ENCODE measurements at places on chromosomes 7 and 10.

GRCh38 chr10:95214369-95214768 is 20.3 kb downstream of the ACSM6 start:
- DNase-seq, result peak; percentile 7

- DNase-seq, result peak; percentile 37
These were observed 31.7 kb upstream of the SYPL1 start for GRCh38 chr7:106143711-106144337.

DNA sequence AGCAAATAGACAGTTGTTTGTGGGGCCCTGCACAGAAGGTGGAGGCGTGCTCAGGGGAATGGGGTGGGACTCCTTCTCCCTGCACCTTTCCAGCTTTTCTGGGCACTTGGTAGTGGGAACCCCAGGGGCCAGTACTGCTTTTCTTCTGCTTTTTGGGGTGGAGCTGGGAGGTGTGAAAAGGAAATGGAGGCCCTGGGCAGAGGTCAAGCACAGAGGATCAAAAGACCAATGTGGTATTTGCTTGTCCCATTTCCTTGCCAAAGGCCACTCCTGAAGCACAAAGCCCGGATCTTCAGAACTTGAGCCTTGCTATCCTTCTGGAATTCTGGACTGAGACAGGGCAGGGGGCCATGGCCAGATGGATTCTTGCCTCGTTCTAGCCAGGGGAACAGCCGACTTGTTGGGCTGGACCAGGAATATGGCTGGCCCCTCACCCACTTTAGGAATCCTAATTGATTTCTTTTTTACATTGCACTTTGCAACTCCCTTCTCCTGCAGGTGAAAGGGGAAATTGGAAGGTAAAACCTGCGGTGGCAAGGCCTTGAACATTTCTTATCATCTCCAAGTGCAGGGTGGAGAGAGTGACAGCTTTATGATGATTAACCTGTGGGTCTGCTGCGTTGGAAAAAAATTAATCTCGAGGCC is 26.5 kb downstream of the ADRA2A start:
- no peak for DNase-seq

GRCh38 chr7:113460067-113460466 is 341.7 kb upstream of the SMIM30 start:
- DNase-seq, result no peak

- DNase-seq, result no peak
These were observed 241.6 kb upstream of the GALNT17 start for GRCh38 chr7:70890147-70890969.

DNA sequence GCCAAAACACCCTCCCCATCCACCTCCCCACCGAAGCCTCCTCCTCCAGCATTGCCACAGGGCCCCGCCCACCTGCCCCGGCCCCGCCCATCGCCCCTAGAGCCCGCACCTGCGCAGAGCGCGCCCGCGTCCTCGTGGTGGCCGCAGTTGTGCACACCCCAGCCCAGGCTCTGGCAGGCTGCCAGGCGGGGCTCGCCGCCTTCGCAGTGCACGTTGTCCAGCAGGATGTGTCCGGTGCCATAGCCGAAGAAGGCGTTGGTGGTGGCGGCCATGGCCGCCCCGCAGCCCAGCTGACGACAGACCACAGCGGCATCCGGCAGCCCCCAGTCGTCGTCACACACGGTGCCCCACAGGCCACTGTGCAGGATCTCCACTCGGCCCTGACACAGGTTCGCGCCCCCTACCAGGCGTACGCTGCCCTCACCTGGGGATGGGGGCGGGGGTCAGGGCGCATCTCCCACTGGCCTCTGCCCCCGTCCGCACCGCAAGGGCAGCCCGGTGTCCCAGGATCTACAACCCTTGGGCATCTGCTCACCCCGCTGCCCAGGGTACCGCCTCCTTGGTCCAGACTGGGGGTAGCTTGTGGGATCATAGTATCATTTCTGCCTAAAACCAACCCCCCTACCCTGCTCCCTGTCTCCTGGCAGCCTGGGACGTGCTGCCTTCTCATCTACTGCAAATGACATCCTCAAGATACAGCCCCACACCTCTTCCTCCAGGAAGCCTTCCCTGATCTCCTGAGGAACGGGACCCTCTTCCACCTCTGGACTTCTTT is 11.9 kb downstream of the SSC4D start:
- DNase-seq, result peak; percentile 57

DNA sequence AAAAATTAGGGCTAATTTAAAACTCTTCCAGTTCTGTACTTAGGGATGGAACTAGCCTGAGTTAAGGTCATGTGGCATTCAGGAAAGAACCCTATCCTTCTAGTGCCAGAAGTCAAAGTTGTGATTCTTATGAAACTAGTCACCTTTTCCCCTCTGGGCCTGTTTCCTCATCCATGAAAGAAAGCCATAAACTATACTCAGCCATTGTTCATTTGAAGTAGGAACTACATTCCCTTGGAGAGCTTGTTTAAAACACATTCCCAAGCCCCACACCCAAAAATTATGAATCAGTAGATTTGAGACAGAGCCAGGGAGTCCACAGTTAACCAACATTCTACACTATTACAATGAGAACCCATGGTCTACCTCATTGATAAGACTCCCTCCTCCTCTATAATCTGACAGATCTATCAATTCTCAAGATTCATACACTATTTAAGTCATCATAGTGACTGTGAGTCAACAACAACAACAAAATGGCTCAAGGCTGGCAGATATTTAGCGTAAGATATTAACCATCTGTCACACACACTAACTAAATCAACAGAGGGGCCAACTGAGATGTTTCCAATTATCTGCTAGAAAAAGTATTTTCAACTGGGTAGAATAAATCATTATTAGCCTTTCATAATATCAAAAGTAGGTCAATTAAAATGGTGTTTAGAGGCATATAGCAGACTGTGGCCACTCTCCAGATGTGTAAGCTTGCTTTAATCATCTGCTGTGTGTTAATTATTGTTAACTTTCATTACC is 102.3 kb downstream of the SLC25A13 start:
- DNase-seq, result peak; percentile 33

DNA sequence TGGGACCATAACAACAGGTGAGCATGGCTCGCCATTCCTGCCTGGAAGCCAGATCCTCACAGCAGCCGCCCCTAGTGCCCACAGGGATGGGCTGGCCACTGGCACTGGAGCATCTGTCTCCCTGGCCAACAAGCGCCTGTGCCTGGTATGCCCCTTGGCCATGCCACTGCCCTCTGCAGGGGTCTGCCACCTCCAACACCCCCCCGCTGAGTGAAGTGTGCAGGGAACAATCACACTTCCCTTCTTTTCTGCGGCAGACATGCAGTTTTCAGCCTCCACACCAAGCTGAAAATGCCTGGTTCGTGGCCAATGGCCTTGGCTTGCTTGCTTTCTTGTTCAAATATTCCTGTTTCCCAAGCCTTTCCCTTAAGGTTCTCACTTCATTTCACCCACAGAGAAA is 50.7 kb downstream of the HSPA12A start:
- DNase-seq, result no peak

GRCh38 chr7:27188386-27189294 is 3.6 kb upstream of the HOXA11 start:
- DNase-seq, result no peak

DNA sequence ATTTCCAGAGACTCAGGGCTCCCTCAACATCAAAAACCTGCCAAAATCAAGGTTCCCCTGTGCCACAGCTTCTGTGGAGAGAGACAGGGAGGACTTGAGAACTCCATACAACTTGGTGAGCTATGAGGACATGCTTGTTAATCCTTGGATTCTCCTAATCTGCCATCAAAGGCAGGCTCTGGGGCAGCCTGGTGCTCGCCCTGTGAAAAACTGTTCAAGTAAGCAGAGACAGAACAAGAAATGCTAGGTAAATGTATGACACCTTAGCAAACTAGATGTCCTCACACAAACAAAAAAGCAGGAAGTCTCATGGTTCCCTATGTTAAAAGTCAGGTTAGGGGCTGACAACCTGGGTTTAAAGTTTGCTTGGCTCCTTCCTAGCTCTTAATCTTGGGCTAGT is 73.6 kb downstream of the ANK3 start:
- DNase-seq, result no peak

GRCh38 chr10:91034042-91034441 is 113.2 kb upstream of the ANKRD1 start:
- no peak for DNase-seq

- DNase-seq, result no peak
These were observed 38.4 kb upstream of the ZNF138 start for GRCh38 chr7:64755865-64756264.

DNA sequence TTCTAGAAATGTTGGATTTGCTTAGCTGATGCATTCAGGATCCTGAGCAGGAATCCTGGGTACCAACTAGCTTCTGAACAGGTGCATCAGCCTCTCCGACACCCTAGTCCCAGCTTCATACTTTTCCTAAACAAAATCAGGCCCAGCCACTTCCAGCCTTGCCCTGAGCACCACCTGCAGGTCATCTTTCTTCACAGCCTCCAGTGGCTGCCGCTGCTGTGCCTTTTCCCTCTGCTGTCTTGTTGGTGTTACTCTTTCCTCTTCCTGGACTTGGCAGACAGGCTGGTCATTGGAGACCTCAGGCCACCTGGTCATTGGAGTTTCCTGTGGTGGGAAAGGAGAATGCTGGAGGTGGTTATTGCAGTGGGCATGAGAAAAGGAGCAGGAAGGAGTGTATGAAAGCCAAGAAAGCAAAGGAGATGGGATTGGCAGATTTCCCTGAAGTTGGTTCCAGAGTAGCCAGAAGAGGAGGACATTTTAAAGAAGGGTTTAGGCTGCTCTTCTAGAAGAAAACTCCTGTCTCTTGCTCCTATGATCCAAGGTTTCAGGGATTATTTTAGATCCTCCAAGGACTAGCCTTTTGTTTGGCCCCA is 48.2 kb upstream of the NFKB2 start:
- DNase-seq, result peak; percentile 6

DNA sequence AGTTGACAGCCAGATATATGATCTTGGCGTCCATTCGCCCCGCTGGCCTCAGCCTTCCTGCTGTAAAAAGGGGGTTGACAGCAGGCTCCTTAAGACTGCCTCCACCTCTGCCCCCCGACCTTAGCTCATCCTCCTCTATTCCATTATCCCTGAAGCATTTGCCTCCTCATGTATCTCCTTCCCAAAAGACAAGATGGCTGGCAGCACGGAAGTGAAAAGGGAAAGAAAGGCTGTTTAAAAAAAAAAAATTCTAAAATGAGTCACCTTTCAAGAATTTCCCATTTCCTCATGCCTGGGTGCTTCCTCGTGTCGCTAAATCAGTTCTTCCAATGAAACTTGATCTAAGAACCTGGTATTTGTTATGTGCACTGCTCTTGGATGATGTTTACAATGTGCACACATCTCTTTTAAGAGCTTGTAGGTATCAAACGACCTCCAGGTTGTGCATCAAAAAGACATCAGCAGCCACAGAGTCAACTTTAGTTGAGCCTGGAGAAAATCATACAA is 1.7 kb downstream of the SCRN1 start:
- peak; percentile 92 for DNase-seq

GRCh38 chr10:35364808-35365207 is 28.5 kb downstream of the CCNY start:
- DNase-seq, result no peak

DNA sequence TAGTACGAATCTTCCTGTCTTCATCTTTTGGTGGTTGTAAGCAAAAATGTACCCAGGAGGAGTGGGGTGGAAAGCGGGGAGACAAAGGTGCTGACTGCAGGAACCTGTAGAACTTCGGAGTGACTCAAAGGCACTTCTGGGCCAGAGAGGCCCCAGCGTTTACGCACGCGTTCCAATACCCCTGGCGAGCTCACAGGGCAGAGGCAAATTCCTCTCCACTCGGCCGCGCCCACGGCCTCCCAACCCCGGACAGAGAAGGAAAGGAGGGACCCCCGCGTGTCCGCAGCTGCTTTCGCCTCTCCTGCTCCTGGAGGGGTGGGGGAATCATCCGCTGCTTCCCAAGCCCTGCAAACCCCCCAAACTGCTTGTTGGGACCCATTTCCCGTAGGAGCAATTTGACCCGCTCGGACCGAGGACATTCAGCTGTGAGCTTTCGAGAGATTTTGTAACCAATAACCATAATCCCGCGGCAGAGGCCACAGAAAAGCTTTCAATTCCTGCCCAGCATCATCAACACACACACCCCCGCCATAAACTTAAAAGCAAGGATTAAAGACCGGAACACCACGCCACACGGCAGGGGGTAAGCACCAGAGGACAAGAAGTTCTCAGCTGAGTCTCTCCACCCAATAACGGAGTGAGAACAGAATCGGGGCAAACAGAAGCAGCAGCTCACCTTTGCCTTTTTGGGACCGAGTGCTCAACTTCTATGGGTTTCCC is 2.3 kb downstream of the IGF2BP3 start:
- DNase-seq, result no peak

DNA sequence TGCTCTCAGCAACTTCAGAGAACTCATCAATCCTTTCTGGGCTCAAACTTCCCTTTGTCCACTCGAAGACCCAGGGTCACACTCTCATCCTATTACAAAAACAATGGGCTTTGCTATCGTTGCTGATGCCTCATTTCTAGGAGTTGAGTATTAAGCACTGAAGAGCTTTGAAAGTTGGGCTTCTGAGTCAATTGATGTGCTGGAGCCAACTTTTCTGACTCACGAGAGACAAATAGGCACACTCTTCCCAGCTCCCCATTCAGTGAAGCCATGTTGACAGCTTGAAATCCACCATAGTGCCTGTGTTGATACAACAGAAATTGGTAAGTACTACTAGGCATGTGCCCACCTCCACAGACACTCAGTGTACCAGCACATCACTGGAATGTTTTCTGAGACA is 97.5 kb upstream of the PRSS58 start:
- DNase-seq, result no peak

DNA sequence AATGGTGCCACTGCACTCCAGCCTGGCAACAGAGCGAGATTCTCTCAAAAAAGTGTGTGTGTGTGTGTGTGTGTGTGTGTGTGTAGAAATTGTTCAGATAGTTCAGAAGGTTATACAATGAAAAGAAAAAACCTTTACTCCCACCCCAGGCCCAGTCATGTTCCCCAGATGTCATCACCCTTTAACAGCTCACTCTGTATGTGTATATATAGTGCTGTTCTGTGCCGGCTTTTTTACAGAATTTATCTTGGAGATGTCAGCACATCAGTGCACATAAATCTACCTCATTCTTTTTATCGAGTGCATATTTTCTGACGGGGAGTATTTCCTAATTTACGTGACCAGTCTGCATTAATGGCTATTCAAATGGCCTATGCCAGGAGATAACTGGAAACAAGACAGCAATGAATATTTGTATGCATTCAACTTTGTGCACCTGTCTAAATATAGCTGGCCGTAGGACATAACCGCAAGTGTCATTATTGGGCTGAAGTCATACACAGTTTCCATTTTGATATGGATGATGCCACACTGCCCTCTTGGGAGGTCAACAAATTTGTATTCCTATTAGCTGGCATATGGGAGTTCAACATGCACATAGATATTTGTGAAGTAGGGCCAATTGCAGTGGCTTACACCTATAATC is 11.7 kb downstream of the NIPSNAP2 start:
- DNase-seq, result no peak

GRCh38 chr7:80508440-80508839 is 3.4 kb downstream of the GNAT3 start:
- DNase-seq, result peak; percentile 57
